ENCODE measurements at places on chromosomes 4 and X. TPM values are rescaled to one million over a fixed set of nuclear protein-coding genes. Genes with fewer than 3 reads are reported as not detected.

- H3K36me3 ChIP-seq: no peaks in the 10 kb centered on the region
- no peak for DNase-seq
- no peaks in the 10 kb centered on the region for H3K4me1 ChIP-seq
- H3K27ac ChIP-seq: no peak overlapping the region
- H3K4me3 ChIP-seq: no peak overlapping the region
These were observed 32.0 kb downstream of the DYNLT3 start for GRCh38 chrX:37815366-37815765.

TMEM271 gene
- not detected for total RNA-seq

GRCh38 chr4:27717431-27717755 lies 856.8 kb downstream of the STIM2 start:
- H3K27me3 ChIP-seq: no peaks in the 10 kb centered on the region
- no peak overlapping the region for H3K4me3 ChIP-seq
- H3K36me3 ChIP-seq: no peaks in the 10 kb centered on the region
- no peaks in the 10 kb centered on the region for H3K4me1 ChIP-seq

DNA sequence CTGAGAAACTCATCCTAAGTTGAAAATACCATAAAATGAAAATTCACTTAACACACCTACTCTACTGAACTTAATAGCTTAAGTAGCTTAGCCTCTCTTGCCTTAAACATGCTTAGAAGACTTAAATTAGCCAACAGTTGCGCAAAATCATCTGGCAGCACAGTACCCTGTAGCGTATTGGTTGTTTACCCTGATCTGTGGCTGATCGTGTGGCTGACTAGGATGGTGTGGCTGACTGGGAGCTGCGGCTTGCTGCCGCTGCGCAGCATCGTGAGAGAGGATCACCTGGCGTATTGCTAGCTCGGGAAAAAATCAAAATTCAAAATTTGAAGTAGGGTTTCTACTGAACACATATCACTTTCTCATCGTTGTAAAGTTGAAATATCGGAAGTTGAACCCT lies 6.3 kb downstream of the RUFY3 start:
- no peak for DNase-seq
- H3K27me3 ChIP-seq: no peaks in the 10 kb centered on the region
- H3K36me3 ChIP-seq: no peaks in the 10 kb centered on the region
- no peak overlapping the region for H3K4me3 ChIP-seq
- H3K4me1 ChIP-seq: no peaks in the 10 kb centered on the region

H2AZ1 gene
- total RNA-seq: 130 TPM
